ENCODE measurements at places on chromosomes 11 and 22.

- DNase-seq, result no peak
Observed at GRCh38 chr22:24068377-24068680, 57.2 kb downstream of the CABIN1 start.

DNA sequence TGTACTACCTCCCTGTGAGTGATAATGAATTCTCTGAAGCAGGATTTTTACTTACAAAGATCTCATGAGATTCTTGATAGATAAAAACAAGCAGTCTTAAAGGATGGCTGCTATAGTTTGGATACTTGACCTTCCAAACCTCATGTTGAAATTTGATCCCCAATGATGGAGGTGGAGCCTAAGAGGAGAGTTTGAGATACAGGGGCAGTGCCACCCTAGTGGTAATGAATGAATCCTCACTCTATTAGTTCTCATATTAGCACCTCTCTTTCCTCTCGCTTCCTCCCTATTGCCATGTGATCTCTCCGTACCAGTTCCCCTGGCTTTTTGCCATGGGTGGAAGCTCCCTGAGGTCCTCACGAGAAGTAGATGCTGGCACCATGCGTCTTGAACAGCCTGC, 37.9 kb upstream of the OR8B8 start:
- no peak for DNase-seq

DNA sequence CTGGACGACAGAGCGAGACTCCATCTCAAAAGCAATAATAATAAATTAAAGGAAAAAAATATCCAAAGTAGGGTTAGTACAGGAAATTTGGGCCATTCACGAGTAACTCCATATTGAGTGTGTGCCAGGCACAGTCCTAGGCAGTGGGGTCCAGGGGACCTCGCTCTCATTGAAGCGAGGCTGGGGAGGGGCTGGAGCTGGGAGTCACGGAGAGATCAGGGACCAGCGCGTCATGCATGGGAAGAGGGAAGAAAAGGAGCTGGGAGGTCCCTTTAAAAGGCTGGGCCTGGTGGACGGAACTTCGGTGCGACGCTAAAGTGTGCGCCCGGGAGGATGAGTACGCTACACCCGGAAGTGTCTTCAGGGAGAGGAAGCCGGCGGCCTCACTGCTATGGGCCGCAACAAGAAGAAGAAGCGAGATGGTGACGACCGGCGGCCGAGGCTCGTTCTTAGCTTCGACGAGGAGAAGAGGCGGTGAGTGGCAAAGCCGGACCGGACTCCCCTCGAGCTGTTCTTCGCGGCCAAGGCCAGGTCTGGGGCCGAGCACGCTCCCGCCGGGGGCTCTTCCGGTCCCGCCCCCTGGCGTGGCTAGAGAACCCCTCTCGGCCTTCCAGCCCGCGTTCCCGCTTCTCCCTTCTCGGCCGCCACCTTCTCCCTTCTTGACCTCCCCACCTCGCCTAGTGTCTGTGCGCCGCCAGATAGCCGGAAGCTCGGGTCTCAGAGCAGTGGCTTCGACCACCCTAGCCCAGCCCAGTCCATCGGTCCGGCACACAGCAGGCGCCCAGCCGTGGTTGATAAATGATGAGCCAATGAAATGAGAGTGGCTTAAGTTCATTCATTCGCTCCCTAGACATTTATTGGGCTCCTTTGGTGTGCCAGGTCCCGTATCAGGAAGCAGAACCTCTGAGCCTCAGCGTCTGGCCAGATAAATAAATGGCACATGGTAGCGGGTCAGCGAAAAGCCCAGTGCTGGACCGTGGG, at the start of gene NOL12:
Gene NOL12, plus strand, starts transcription at position 342 of the 981 bp plus-strand sequence. Its CDS starts 50 bp downstream, at position 392.
- DNase-seq, result no peak

DNA sequence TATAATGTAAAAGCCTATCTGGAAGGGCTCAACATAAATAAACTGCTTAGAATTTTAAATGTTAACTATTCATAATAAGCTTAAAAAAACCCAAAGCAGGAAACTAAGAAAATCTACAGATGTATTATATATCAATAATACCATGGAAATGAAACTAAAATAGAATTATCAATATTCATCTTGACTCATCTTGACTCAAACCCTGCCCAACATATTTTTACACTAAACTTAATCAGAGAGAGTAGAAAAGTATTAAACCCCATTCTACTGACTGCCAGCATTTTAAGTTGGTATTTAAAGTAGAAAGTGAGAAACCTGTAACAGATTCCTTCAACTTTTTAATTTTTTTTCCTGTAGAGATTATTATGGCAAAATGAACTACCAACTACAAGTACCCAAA, 149.2 kb downstream of the ENTHD1 start:
- no peak for DNase-seq

- DNase-seq, result no peak
Observed at GRCh38 chr11:9566561-9567063, 6.9 kb upstream of the WEE1 start.

GRCh38 chr11:65363770-65364169, 9.2 kb downstream of the TIGD3 start:
- no peak for DNase-seq

- no peak for DNase-seq
Observed at GRCh38 chr22:31579835-31580242, 82.2 kb downstream of the PISD start.

- DNase-seq, result no peak
Observed at GRCh38 chr22:27157666-27158370, 500.4 kb downstream of the MIAT start.

DNA sequence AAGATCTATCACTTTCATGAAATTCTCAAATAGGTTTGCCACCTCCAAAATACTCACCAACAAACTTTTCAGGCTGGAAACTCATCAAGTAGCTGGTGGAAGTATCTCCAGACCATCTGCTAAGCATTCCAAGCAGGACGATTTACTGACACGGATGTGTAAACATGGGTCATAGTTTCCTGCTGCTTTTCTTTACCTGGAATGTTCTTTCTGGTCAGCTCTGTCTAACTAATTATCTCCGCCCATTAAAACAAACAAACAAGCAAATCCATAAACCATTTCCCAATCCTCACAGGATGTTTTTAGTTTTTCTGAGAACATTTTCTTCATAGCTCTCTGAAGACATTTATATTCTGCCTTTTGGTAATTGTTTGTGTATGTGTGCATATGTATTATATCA, 397.0 kb downstream of the METTL15 start:
- no peak for DNase-seq

GRCh38 chr11:79422866-79423265, 18.0 kb downstream of the TENM4 start:
- DNase-seq, result no peak

DNA sequence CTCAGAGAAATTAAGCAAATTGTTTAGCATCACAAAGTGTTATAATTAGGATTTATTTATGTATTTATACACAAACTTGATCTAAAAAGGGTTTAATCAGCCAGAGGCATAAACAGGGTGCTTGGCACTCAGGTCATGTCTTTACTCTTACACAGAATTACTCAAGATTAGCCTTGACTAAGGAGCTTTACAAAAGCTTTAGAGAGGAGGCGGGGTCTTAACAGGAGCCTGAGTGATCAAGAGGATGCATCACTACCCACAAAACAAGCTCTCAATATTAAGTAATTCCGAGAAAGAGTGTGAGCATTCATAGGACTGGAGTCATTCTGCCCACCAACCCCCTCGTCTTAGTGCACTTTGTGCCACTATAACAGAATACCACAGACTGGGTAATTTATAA, 103.0 kb downstream of the SPATA19 start:
- no peak for DNase-seq

DNA sequence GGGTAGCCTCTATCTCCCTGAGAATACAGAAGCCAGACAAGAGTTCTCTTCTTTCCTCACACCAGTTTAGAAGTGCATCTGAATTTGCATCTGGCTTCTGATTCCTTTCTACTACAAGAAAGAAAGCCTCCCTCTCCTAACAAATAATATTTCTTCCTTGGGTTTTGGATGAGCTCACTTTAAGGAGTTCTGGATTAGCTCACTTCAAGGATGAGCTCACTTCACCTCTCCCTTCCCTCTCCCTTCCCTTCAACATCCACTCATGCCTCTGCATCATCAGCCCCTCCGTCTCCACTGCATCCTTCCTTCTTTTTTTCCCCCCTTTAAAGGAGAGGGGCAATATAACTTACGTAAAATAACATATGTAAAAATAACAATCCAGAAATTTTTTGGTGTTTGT, 1.6 kb upstream of the MTNR1B start:
- no peak for DNase-seq

GRCh38 chr11:92329646-92330045, 105.0 kb downstream of the FAT3 start:
- no peak for DNase-seq

GRCh38 chr11:109012991-109013390, 348.1 kb downstream of the DDX10 start:
- no peak for DNase-seq

- DNase-seq, result no peak
Observed at GRCh38 chr11:17102462-17102861, 25.0 kb upstream of the RPS13 start.

DNA sequence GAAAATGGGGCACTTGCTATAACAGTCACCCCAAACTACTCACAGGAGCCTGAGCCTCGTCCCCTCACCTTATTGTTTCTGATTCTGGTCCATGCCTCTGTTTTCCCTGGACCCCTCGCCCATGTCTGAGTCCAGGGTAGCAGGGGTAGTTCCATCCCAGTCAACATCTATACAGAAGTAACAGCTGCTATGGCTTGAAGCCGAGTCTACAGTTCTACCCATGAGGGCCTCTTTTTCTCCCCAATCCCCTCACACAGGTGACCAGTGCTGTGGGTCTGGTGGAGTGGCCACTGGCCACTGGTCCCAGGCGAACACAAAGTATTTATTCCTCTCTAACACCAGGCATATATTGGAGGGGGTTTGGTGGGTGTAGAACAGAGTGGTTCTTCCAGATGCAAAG, 116.4 kb downstream of the ZNF280B start:
- no peak for DNase-seq

GRCh38 chr22:17097062-17097461, 12.3 kb downstream of the IL17RA start:
- DNase-seq, result no peak

DNA sequence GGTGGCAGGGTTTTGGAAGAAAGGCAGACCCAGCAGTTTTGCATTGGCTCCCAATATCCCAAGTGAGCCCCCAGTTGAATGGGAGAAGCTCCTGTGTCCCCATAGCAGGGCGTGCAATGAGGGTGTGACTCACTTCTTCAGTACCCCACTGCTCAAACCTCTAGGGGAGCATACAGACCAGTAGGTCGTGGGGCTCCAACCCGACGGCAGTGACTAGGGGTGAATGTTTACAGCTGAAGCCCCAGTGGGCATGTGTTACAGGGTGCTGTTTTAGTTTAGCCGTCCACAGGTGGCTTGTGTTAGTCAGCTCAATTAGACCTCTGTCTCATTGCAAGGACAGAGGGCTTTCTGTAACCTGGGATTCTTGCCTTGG, 564.5 kb upstream of the CNTN5 start:
- no peak for DNase-seq

DNA sequence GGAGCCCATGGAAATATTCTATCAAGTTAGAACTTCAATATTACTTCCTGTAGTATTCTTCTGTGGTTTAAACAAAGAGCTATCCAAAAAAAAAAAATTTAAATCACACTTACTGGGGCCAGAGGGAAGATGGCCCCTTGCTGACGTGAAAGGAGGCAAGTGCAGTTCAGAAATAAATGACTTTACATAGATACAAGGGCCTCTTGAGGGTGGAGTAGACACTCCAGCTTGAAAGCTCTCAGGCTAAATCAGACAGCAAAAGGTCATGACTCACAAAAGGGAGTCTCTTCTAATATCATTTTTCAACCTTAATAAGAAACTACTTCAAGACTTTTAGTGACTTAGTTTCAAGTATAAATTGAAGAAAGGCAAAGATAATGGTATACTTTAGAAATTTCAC, 1160.3 kb downstream of the FAM181B start:
- no peak for DNase-seq

GRCh38 chr11:908273-908672, 2.3 kb downstream of the CHID1 start:
- no peak for DNase-seq

DNA sequence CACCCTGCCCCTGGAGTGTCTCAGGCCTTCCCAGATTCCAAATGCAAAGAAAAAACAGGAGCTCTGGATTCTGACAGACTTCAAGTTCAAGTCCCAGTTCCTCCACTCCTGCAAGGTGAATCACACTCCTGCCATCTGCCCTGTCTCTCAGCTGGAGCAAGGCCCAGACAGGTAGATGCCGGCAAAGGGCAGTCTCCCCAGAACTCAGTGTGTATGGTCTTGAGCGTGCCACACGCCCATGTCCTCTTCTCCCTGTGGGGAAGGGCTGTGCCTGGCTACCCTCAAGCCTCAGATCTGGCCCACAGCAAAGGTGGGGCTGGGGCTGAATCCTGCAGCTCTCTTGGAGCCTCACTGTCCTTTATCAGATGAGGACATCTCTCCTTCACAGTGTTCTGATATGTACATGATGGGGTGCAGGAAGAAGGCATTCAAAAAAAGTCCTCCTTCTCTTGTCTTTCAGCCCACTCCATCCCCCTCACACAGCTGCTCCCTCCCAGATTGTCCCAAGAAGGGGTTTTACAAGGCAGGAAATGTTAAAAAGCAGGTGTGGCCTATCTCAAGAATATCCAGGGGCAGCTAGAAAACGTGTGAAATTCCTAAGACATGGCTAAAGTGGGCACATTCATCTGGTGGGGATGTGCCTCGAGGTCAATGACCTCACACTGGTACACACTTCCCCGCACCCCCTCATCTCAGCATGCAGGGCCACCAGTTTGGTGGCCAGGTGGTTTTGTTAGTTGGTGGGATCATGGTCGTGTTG, 27.7 kb upstream of the ARFGAP3 start:
- DNase-seq, result no peak

DNA sequence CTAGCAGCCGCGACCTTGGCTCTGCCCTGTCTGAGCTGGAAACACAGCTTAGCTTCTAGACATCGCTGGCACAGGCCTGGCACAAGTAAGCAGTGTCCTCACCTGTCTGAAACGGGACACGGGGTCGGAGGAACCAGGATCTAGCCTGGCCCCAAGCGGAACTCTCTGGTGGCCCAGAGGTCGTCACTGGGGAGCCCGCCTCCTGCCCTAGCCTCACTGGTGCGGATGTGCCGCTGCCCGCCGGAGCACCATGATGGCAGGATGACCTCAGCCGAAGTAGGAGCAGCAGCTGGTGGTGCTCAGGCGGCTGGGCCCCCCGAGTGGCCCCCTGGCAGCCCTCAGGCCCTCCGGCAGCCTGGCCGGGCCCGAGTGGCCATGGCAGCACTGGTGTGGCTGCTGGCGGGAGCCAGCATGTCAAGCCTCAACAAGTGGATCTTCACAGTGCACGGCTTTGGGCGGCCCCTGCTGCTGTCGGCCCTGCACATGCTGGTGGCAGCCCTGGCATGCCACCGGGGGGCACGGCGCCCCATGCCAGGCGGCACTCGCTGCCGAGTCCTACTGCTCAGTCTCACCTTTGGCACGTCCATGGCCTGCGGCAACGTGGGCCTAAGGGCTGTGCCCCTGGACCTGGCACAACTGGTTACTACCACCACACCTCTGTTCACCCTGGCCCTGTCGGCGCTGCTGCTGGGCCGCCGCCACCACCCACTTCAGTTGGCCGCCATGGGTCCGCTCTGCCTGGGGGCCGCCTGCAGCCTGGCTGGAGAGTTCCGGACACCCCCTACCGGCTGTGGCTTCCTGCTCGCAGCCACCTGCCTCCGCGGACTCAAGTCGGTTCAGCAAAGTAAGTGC, 871 bp downstream of the SLC35E4 start:
- DNase-seq, result no peak

- DNase-seq, result no peak
Observed at GRCh38 chr22:38046070-38046748, 11.0 kb upstream of the PICK1 start.

Data from esophagus squamous epithelium (tissue), 5 donors.